ENCODE measurements at places on chromosomes 12 and 14.

GRCh38 chr14:69763761-69764510 lies 3.0 kb upstream of the SRSF5 start:
- no peak for DNase-seq

GRCh38 chr12:67677166-67677565 lies 28.6 kb downstream of the DYRK2 start:
- DNase-seq, result no peak

DNA sequence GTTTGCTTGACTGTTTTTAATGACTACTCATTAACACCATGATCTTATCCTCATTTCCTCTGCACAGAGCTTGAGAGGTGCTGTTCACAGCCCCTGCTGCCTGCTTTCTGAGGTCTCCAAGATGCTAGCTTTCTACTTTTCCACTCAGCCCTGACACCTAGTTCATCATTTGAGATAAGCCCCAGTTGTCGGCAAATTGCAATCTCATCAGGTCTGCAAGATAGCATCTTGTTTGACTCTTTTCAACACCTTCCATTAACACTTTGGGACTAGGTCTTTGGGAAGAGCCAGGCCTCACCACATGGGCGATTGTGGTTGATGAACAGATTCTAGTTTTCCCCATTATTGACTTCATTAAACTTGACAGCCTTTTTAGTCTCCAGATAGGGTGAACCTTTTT lies 904.8 kb downstream of the DIO2 start:
- no peak for DNase-seq

GRCh38 chr14:58813745-58814144 lies 176.0 kb downstream of the DACT1 start:
- no peak for DNase-seq

GRCh38 chr12:69024907-69025306 lies 91.9 kb upstream of the CPM start:
- DNase-seq, result no peak

- no peak for DNase-seq
Measured at GRCh38 chr14:99272899-99273765, 1.1 kb upstream of the BCL11B start.

DNA sequence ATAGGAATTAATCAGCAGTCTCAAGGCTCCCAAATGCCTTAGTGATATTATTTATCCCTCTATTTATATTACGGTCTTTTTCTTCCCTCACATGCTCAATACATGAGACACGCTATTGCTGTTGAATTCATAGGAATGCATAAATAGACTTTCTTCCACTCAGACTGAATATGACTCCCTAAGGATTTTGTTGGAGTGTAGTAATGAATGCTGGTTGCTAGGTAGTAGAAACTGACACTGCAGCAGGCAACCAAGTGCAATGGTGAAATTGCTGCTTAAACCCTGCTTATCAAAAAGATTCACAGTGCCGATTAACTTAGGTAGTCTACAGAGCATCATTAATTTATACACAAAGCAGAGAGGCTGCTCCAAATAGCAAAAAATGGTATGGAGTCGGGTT lies 168.2 kb downstream of the KCNC2 start:
- DNase-seq, result no peak

GRCh38 chr12:8628731-8629130 lies 16.1 kb upstream of the AICDA start:
- no peak for DNase-seq

DNA sequence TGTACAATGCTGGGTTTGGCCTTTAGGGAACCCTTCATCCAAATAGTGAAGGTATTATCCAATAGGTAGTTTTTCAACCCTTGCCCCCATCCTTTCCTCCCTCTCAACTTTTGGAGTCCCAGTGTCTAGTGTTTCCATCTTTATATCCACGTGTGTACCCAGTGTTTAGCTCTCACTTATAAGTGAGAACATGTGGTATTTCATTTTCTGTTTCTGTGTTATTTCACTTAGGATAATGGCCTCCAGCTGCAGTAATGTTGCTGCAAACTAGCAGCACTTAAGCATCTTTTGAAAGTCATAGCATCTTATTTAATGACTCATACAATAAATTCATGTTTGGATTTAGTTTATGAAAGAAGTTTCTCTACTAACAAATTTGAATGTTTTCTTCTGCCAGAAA lies 442.5 kb downstream of the NELL2 start:
- DNase-seq, result no peak

- no peak for DNase-seq
Measured at GRCh38 chr14:105531088-105531893, 4.9 kb downstream of the TMEM121 start.

GRCh38 chr12:62808166-62808879 lies 126.6 kb downstream of the PPM1H start:
- DNase-seq, result no peak

- no peak for DNase-seq
Measured at GRCh38 chr12:132604151-132604618, 6.2 kb downstream of the LRCOL1 start.

GRCh38 chr14:94381149-94382030 lies 7.0 kb downstream of the SERPINA1 start:
- no peak for DNase-seq

GRCh38 chr12:57934819-57935218 lies 6.5 kb upstream of the ATP23 start:
- DNase-seq, result no peak

DNA sequence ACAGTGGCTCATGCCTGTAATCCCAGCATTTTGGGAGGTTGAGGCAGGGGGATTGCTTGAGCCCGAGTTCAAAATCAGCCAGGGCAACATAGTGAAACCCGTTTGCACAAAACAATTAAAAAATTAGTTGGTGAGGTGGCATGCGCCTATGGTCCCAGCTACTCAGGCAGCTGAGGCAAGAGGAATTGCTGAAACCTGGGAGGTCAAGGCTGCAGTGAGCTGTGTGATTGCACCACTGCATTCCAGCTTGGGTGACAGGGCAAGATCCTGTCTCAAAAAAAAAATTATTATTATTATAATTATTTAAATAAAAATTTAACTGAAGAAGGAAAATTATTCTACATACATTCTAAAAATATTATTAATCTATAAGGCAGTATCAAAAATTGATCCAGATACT lies 164.1 kb downstream of the ITPR2 start:
- DNase-seq, result no peak

GRCh38 chr12:27194644-27195043 lies 49.4 kb upstream of the STK38L start:
- no peak for DNase-seq

- DNase-seq, result no peak
Measured at GRCh38 chr12:71439613-71440344, at the start of gene LGR5. Gene LGR5, plus strand, starts transcription at chr12:71439798. Its CDS starts 283 bp downstream, at chr12:71440081.

DNA sequence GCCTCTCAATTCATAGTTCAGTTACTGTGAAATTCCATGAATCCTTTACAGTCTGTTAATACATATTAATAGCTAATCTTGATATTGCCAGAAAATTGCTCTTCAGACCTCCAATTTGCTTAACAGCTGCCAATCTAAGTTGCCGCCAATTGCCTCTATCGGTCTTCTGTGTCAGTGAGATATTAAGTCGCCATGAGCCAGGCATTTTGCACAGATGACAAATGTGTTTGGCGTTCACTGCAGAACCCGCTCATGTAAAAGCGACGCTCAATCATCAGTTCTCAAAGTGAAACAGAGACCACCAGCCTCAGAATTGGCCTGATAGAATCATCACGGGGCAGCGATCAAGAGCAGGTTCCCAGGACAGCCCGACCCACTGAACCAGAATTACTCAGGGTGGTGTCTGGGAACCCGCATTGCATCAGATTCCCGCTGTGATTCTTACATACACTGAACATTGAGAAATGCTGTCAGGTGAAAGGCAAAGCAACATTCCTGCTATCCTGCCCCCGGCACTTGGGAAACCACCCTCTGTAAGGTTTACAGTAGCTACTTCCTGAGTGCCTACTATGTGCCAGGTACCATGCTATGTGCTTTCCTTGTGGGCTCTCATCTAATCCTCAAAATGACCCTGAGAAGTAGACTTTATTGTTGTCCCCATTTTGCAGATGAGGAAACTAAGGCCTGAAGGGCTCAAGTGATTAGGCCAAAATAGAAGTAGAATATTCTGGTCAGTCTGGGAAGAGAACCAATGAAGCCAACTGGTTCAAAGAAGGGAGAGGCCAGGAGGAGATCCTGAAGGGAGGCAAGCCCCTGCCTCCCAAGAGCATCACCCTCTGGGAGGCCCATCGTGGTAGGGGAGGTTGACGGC lies 216.4 kb downstream of the SLC41A2 start:
- no peak for DNase-seq

GRCh38 chr12:130162267-130162666 lies at the start of gene FZD10:
Gene FZD10, plus strand, starts transcription at chr12:130162464. Its CDS starts 479 bp downstream, at chr12:130162943.
- DNase-seq, result peak; percentile 23

DNA sequence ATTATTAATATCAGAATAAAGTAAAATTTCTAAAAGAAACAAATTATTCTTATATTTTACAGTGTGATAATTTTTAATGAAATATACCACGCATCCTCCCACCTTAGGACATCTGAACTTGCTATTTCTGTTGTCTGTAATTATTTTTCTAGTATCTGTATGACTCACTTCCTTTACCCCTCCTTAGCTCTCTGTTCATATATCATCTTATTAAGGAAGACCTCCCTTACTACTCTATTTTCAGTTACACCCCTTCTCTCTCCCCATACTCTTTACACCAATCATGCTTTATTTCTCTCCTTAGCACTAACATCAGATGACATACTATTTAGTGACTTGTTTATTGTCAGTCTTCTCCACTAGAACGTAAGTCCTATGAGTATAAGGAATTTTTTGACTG lies 34.2 kb upstream of the C12orf50 start:
- DNase-seq, result no peak

- DNase-seq, result no peak
Measured at GRCh38 chr14:21802441-21802840, 128.8 kb upstream of the OR4E1 start.

DNA sequence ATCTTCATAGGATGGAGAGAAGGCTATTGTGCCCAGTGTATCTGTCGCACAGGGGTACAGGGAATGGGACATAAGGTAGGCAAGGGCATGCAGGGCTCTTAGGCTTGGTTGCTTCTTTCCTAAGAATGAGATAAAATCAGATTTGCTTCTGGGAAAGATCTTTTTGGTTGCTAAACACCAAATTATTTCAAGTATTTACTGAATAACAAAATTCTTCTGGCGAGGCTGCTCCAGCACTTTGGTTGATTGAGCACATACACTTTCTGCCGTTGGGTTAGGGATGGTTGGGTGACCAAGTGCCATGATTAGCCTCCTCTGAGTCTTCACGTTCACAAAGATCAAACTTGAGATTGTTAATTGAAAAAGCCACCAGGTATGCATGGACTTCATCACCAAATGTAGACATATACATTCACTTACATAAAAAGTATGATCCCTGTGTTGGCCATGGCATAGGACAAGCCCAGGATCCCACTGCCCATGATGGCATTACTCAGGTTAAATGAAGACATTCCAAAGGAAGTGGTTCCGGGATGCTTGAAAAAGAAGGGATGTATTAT lies 38.2 kb downstream of the SLC38A4 start:
- no peak for DNase-seq

DNA sequence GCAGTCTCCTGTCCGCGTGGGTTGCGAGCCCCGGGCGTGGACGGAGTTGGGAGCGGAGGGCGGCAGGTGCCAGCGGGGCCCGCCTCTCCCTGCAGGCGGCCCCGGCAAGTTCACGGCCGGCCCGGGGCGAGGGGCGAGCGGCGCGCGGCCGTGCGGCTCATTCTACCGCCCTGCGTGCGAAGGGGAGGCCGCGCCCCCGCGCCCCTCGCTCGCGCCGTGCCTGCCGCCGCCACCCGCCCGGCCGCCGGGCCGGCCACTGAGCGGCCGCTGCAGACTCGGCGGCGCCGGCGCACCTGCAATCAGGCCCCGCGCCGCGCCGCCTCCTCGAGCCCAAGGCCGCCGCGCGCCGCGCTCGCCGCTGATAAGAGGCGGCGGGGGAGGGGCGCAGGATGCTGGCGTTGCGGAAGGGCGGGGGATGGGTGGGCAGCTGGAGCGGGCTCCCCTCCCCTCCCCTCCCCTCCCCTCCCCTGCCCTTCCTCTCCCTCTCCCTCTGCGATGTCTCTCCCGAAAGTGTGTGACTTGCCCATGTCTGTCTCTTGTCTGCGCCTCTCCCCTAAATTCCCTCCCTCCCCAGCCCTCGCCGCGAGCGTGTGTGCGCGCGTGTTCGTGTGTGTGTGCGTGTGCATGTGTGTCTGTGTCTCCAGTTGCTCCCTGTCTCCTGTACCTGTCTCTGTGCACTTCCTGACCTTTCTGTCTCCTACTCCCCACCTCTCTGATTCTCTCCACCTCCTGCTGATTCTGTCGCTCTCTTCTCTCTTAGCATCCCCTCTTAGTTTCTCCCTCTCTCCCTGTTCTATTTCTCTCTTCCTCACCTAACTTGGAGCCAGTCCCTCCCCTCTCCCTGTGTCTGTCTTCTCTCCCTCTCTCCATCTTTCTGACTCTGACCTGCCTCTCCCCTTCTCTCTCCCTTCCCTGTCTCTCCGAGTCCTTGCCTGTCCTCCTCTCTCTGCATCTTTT lies 768.1 kb upstream of the TBX3 start:
- DNase-seq, result no peak

- DNase-seq, result no peak
Measured at GRCh38 chr12:119055977-119056376, 74.6 kb downstream of the SRRM4 start.

DNA sequence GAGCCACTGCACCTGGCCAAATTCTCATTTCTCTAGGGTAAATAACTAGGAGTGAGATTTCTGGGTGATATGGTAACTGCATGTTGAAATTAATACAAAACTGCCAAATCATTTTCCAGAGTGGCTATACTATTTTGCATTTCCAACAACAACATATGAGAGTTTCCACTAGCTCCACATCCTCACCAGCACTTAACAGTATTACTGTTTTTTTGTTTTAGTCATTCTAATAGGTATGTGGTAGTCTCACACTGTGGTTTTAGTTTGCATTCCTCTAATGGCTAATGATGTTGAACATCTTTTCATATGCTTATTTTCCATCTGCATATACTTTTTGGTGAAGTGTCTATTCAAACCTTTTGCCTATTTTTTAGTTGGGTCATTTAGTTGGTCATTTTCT lies 5.8 kb upstream of the ZFP36L1 start:
- DNase-seq, result no peak

DNA sequence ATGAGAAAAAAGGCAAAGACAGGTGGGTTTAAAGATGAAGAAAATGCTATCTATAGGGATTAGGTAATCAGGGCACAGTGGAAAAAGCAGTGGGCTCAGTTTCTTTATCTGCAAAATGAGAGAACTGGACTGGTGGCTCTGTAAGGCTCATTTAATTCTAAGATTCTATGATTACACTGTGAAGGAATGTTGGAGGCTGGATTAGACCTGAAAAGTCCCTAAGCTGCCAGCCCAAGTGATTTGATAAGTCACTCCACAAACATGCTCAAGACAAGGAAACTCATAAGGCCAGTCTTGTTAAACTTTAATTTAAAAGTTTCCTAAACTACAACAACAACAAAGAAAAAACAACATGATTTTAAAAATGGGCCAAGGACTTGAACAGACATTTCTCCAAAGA lies 75.1 kb downstream of the DCAF5 start:
- DNase-seq, result no peak

GRCh38 chr14:35247777-35248475 lies 44.3 kb upstream of the PSMA6 start:
- DNase-seq, result no peak

DNA sequence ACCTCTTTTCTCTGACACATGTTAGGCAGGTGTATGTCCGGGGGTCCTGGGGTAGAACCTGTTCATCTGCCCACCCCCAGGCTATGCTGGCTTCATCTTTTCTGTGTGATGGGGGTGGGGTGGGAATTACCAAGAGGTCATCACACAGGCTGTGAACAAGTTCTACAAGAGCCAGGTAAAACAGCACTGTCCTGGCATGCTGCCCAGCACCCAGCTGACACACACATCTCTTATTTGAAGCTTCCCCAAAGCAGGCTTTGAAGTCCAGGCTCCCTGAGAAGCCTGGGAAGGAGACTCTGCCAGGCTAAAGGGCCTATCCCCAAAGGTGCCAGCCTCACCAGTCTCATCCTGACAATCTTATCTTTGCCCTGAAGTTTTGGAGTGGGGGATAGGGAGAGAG lies 141.1 kb downstream of the ALG10 start:
- DNase-seq, result no peak
